ENCODE measurements at places on chromosomes 3 and 15.

DNA sequence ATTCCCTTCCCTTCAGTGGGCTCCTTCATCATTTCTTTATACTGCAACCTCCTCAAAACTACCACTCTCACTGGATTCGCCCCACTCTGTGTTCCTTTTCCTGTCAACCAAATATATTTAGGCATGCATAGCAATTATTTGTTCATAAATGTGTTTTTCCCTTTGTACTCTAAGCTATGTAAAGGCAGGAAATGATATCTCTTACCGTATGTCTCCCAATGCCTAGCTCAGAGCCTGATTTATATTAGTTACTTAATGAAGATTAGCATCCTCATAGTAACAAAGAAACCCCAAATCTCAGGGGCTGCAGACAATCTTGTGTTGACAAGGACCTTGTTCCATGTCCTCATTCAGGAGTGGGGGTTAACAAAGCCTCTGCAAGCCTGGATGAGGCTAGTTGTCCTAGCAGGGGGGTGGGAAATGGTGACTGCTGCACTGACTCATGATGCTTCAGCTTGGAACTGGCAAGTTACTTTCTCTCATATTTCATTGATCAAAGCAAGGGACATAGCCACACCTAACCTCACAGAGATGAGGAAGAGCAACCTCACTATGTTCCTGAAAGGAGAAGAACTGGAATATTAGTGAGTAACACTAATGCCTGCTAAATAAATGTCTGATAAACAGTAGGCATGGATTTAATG is 15.2 kb downstream of the PHLDB2 start:
- DNase-seq, result peak; percentile 60

DNA sequence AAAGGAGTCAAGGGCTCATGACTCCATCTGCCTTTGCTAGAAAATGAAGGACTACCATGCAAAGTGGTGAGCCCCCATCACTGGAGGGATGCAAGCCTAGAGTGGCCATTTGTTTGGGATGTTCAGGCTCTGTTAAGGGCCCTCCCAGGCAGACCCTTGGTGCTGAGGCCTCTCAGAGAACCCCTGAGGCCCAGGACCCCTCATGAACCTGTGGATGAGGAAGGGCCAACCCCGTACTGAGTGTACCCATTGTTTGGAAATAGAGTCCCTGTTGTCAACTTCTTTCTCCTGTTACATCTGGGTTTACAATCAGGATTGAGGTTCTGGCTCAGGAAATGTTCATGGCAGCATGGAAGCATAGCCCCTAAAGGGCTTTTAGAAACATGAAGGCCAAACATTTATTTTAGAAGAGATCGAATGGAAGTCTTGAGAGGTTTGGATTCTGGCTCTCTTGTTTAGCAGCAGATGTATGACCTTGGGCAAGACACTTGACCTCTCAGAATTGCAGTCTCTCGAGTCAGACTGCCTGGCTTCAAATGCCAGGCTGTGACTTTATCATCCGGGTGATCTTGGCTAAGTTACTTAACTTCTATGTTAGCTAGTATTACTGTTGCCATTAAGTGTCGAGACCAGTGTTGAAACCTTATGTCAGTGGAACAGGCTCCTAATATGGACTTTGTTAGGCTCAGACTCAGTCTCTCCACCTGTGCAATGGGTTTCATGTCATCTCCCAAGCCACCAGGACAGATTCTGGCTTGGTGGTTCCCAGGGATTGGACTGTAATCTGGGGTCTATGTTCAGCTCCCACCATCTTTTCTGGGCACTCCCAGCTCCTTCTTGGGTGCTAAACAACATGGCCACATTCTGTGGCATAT is 12.4 kb downstream of the ITGA11 start:
- DNase-seq, result no peak

- no peak for DNase-seq
These were observed 500.6 kb downstream of the MAGI1 start for GRCh38 chr3:65538101-65538500.

DNA sequence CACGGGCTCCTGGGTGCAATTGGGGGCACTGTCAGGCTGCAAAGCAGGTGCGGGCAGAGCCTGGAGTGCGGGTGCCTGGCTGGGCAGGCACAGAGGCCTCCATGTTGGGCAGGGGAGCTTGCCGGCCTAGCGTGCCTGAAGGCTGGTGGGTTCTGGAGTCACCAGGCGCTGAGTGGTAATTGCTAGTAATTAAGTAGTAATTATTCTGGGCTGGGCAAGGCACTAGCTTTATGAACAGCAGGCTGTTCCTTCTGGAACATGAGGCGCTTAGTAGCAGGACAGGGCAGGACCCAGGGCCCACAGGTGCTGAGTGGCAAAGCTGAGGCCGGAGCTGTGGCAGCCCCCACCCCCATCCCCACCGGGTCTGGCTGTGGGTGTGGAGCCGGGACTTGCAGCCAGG is 25.3 kb downstream of the PLXNA1 start:
- no peak for DNase-seq

- DNase-seq, result no peak
These were observed 993.2 kb downstream of the OTOL1 start for GRCh38 chr3:162489853-162490252.

- DNase-seq, result no peak
These were observed 2.9 kb downstream of the SHOX2 start for GRCh38 chr3:158103081-158103886.

- no peak for DNase-seq
These were observed 28.1 kb upstream of the KBTBD12 start for GRCh38 chr3:127886956-127887231.

DNA sequence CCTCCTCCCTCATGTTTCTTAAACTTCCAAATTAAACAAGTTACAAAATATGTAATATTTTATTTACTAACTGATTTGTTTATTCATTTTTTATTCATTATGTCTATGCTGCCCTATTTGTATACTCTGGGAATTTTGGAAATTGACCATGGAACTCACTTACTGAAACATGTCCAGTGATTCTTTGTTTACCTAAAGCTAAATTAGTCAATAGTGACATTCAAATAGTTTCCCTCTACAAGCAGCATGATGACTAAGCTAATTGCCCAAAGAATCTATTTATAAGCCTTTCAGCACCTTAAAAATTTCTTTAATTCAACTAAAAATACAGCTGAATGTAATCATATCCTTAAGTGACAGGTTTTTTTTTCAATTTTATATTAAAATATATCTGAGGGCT is 437.7 kb downstream of the SI start:
- DNase-seq, result no peak

GRCh38 chr15:28111543-28111942 is 12.4 kb upstream of the OCA2 start:
- no peak for DNase-seq

- DNase-seq, result no peak
These were observed 2.4 kb upstream of the CLEC3B start for GRCh38 chr3:45023675-45024074.

DNA sequence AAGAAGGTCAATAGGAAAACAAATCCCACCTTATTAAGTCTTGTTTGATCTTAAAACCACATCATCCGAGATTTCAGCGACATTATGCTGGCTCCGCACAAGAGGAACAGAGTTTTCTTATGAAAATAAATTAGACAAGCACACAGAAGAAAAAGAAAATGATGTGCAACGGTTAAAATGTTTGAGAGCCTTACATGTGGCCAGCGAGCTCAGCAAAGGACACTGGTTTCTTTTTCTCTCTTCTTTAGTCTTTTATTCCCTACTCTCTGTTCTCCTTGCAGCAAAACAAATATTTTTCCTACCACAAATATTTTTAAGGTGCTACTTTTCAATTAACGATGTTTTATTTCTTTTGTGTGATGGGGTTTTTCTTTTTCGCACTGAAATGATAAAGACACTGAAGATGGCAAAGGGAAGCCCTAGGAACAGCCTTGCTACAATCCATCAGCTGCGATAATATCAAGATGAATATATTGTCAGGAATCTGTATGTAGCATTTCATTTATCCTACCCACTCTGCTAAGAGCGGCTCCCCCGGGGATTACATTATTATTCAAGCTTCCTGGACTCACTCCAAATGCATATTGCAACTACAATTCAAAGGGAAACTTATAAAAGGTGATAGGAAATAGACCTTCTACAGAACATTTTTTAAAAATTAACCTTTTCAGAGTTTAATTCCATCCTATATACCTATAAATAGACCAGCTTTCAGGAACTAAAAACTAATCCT is 72.9 kb downstream of the ANXA2 start:
- DNase-seq, result no peak

DNA sequence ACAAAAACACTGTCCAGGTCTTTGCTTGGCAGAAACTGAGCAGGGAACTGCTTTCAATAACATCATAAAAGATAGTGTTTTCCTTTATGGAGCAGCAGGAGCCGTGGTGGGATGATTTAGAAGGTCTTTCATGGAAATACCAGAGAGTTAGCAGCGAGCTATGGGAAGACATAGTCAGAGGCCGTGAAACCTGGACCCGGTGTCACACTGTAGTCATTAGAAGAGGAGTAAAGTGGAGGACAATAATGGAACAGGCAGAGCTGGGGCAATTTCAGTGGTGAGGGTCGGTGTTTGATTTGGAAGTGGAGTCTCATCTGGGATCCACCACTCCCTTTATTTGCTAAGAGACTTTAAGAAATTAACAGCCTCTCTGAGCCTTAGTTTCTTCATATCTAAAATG is 57.5 kb downstream of the GHSR start:
- no peak for DNase-seq

GRCh38 chr15:24761704-24762302 is 86.2 kb downstream of the NPAP1 start:
- peak; percentile 1 for DNase-seq

GRCh38 chr3:46669191-46669999 is 24.1 kb downstream of the ALS2CL start:
- DNase-seq, result no peak

DNA sequence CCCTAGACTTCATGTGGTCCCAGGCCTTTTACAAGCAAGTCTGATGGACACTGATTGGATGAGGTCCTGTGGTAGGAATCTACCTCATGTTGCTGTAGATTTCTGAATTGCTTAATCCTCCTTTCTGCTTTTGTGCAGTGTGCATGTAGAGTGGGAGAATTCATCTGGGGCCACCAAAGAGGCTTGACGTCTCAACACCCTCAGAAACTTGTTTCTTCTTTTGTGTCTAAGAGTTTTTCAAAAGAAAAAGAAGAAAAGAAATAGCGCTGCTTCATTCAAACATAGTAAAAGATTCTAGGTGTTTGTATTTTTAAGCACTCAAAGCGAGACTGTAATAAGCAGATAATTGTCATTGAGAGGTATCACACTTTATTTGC is 46.2 kb downstream of the NR1D2 start:
- no peak for DNase-seq

DNA sequence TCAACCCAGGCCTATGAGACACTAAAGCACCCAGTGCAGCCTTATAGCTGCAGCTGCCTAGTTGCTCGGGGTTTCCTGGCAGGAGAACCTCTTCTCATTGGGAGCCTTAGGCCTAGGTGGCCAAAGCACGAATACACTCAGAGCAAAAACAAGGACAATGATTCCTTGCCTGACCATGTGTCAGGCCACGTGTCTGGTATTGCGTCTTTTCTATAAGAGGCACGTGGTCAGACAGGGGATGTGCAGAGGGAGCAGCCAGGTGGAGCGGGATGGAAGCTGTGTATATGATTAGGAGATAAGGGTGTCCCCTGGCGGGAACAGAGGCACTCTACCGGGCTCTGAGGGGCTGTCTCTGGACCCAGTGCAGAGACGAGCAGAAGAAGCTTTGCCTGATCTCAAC is 26.4 kb downstream of the SLC22A14 start:
- DNase-seq, result no peak

DNA sequence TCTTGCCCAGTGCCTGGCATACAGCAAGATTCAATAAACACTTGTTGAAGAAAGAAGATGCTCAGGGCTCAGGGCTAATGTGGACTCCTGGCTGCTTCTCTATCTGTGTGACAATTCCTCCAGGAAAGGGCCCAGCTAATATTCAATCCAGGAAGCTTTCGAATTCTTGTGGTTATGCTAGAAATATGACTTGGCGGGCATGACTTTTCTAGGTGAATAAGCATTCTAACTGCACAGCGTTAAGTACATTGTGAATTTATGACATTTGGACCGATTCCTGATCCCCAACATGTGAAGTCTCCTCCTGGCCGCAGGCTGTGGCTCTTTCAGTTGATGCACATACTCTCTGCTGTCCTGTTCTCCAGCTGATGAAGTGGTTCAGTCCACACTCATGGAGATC is 117.0 kb downstream of the IMPG2 start:
- no peak for DNase-seq

- no peak for DNase-seq
These were observed 221.0 kb downstream of the RSRC1 start for GRCh38 chr3:158330870-158331269.

GRCh38 chr3:64074060-64074459 is 50.8 kb upstream of the PSMD6 start:
- no peak for DNase-seq

DNA sequence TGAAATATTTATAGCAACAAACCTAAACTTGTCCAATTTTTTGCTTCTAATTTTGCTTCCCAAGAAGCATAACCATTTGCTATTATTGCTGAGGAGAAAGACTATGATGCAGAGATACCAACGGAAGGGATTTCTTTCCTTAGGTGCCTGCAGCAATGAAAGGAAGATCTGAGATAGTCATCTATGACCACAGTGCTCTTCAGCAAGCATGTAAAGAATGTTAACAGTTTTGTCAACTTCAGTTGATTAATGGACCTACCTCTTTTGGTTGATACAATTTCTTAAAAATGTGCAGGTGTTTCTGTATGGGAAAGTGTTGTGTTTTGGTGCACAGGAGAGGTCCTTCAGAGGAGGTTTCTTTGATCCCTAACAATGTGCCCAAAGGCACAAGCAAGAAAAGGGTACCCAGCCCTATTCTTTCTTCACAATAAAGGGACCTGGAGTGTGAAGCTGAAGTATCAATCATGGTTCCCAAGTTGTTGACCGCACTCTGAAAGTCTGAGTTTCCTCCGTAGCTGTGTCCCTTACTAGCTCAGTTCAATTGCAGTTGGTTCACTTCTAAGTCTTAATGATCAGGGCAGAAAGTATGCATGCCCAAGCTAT is 307.7 kb upstream of the KCNH8 start:
- DNase-seq, result no peak

DNA sequence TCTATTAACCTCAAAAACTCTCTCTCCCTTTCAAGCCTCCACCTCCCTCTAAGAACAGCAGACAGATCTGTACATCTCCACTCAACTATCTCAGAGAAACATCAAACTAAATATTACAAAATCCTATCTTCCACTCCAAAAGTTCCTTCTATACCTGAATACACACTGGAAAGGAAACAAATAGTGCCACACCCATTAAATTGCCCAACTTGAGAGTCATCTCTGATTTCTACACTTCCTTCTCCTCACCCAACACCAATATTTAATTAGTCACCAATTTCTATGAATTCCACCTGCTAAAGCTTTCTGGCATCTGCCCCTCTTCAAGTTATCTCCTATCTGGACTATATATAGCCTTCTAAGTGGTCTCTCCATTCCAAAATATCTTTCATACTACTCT is 65.8 kb downstream of the PEAK1 start:
- DNase-seq, result no peak
